Putamen (tissue), 1 donor: ENCODE measurements at places on chromosomes 16 and 17.

DNA sequence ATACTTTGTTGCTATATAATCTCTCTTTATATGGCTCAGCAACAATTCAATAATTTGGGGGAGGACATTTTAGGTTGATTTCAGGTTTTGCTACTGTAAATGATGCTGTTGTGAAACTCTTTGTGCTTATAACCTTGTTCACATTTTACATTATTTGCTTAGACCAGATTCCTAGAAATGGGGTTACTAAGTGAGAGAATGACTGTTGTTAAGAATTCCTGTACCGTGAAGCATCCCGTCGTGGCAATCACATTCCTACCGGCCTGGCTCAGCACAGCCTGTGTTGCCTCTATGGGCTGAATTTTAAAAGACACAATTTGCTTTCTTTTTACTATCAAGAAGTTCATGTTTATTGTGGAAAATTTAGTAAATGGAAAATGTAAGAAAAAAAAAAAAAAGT is 31.4 kb downstream of the B9D1 start:
- DNase-seq: no peak

- no peak for DNase-seq
These were observed 85.8 kb downstream of the GNAO1 start for GRCh38 chr16:56277075-56277474.

- no peak for DNase-seq
These were observed 3.1 kb downstream of the TLCD2 start for GRCh38 chr17:1707107-1707506.

DNA sequence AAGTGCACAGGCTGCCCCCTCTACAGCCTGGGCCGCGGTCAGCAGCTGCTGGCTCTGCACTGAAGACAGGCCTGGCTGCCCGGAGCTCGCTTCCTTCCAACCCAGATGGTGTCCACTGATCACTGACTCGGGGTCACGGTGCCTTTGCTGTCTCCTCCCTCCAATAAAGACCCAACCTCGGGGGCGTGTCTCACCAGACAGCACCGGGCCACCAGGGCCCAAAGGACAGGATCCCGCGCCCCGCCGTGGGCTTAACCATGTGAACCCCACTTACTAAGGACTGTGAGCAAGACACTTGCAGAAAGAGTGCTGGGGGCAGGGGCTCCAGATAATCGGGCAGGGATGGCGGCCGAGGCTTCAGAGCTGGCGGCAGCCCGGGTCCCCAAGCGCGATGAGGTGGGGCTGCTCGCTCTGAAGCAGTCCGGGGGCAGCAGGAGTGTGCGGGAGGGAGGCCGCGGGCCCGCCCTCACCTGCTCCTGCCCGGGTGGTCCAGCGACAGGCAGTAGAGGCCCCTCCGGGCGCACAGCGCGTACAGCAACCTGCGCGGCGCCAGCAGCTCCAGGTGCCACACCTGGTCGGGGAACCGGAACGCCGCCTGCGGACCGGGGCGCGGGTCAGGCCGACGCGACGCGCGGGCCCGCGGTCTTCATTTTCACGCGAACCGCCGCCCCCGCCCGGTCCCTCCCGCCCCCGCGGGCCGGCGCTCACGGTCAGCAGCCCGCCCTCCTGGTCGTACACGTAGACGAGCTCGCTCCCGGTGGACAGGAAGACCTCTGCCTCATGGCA is 502 bp downstream of the FAAP100 start:
- no peak for DNase-seq

DNA sequence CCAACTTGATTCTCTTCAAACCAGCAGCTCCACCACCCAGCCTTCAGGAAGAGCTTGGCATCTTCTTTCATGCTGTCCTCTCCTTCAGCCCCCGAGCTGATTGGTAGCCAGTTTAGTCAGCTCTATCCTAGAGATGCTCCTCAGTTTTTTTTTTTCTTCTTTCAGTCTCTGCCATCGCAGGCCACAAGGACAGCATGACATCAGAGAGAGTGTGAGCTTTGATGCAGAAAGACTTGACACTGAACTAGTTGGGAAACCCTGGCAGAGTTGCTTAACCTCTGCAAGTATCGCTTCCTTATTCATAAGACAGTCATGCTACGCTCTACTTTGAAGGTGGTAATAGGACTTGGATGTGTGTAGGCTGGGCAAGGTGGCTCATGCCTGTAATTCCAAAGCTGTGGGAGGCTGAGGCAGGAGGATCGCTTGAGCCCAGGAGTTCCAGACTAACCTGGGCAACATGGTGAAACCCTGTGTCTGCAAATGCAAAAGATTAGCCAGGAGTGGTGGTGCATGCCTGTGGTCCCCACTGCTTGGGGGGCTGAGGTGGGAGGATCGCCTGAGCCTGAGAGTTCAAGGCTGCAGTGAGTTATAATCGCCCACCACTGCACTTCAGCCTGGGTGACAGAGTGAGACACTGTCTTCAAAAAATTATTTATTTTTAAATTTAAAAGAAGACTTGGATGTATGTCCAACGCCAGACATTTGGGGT is 2.6 kb downstream of the CD300LB start:
- peak; percentile 27 for DNase-seq

GRCh38 chr17:81823820-81824550 is 9.1 kb downstream of the MCRIP1 start:
- DNase-seq: no peak

DNA sequence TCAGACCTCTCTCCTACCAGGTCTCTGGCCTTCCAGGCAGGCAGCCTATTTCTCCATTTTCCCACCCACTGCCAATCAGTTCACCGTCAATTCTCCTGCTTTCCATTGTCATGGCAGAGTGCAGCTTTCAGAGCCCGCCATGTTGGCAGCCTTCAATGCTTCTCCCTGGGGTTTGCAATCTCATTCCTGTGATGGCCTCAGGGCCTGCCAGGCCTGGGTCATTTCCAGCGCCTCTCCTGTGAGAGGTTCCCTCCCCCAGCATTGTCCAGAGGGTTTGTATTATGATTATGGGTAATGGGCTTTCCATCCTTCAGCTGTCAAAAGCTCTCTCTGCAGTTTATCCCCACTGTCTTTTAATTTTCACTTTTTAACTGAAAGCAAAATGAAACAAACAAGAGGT is 716.6 kb upstream of the CDH8 start:
- DNase-seq: no peak

DNA sequence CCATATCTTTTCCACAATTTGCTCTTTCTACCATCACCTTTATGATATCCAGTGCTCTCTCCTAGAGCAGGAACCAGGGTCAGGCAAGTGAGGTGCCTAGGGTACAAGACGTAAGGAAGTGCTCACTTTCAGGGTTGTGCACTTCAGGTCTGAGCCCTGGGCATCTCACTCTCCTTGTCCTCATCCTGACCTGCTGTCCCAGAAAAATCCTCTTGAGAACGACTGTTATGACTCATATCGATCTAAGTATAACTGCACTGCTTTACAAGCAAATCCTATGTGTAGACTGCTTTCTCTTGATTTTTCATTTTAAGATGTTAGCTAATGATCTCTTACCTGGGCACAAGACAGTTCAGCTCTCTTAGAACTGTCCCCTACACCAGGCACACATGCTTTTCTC is 100.1 kb downstream of the TMEM100 start:
- no peak for DNase-seq

DNA sequence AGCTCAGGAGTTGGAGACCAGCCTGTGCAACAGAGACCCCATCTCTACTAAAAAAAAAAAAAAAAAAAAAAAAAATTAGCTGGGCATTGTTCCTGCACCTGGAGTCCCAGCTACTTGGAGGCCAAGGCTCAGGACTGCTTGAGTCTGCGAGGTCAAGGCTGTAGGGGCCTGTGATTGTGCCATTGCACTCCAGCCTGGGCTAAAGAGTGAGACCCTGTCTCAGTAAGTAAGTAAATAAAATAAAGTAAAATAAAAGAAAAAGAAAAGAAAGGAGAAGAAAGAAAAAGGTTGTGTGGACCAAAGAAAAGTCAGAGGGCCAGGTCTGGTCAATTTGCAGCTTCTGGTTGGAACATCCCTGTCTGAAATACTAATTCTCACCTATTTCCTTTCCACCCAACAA is 18.4 kb downstream of the MT1X start:
- DNase-seq: no peak

- DNase-seq: no peak
These were observed 2.9 kb downstream of the ABI3 start for GRCh38 chr17:49213399-49213798.

- DNase-seq: no peak
These were observed 117.7 kb upstream of the WSCD1 start for GRCh38 chr17:5952518-5952917.

- no peak for DNase-seq
These were observed 161.4 kb upstream of the MPHOSPH6 start for GRCh38 chr16:82331397-82331796.

- peak; percentile 19 for DNase-seq
These were observed 15.2 kb upstream of the CA4 start for GRCh38 chr17:60134396-60135150.

DNA sequence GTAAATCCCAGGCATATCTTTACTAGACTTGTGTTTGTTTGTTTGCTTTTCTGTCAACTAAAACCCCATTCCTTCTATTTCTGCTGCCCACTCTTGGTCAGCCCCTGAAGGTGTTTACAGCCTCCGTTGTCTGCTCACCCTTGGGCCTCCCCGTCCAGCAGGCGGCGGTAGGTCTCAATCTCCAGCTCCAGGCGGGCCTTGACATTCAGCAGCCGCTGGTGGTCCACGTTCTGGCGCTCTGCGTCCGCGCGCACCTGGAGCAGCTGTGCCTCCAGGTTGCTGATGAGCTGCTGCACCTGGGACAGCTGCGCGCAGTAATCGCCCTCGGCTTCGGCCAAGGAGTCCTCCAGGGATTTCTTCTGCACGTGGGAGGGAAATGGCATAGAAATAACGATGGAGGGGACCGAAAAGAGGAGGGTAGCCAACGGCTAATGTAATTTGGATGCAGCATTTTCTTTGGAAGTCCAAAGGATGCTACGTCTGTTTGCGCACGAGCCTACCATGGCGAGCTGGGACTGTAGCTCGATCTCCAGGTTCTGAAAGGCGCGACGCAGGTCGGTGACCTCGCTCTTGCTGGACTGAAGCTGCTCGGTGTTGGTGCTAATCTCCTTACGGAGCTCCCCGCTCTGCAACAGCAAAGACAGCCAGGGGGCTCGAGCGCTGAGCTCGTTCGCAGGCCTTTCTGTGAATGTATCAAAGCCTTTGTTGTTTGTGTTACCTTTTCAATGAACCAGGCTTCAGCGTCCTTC is 3.9 kb downstream of the KRT12 start:
- DNase-seq: no peak

DNA sequence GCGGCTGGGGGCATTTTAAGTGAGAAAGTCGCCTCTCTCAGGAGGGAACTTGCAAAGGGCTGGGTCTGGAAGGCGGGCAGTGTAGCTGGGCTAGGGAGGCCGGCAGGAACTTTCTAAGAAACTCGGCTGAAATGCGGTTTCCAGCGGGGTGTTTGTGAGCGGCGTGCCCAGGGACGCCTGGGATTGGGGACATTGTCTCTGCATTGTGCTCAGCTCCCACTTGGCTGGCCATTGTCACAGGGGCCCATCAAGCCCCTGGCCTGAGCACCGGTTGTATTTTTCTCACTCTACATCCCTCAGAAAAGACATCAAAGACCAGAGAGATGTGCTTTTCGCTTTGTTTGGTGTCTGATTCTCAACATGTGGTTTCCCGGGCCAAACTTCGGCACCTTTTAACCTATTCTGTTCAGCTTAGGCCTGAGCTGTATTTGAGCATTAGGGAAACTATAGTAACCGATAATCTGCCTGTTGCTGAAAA is 291.1 kb upstream of the IRX3 start:
- no peak for DNase-seq
